ENCODE measurements at places on chromosomes 12 and 14.

- DNase-seq: no peak
These were observed 328.9 kb downstream of the TMTC2 start for GRCh38 chr12:83015390-83016217.

DNA sequence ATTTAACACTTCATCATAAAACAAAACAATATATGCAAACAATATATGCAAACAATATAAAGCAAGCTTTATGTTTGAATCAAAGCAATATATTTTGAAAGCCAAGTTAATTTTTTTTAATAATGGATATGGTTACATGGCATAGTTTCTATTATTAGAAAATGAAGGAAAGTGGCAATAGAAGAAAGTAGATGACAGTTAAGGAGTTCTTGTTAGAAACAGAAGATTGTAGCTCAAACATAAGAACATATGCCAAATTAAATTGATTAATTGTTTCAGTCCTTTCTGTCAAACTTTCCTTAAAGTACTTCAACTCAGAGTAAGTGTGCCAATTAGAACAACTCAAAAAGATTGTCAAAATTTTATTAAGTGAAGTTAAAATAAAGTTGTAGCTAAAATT is 1248.3 kb downstream of the SLC16A7 start:
- DNase-seq: no peak

- no peak for DNase-seq
These were observed 102.7 kb downstream of the TMEM30B start for GRCh38 chr14:61178226-61179060.

DNA sequence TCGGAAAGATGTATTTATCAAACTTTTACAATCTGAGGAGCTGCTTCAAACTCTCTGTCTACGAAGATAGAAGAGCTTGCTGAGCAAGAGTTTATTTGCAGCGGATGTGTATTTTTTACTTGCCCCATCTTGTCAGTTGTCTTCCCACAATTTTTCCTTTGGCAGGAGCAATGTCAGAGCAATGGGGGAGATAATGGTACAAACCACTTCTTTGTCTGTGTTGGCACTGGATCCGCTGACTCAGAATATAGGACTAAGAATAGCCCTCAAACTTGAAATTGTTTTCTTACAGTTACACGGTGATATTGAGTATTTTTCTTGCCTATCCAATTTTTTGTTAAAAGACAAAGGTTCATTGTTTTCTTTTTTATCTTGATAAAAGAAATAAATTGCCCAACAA is 27.6 kb downstream of the HELB start:
- no peak for DNase-seq

DNA sequence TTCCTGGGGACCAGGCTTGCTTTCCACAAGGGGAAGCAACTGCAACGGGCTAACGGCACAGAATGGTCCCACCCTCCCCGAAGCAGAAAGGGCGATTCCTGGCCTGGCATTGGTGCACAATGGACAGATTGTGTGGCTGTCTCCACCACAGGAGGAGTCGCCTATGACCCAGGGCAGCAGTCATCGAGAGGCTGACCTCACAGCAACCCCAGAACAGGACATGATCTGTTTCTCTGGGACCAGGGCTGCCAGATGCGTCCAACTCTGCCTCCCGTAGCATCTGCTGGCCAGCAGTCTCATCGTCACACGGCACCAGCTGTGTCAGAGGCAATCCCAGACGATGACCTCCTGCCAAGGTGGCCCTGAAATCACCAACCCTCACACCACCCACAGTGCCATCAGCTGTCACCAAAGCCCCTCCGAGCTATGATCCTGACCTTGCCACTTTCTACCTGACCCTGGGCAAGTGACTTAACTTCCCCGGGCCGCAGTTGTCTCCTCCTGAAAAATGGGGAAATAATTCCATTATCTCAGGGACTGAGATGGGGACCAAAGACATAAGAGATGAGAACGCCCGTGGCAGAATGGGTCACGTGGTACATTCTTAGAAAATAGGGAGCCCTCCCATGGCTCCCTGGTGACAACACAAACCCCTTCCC is 86.7 kb downstream of the CHGA start:
- DNase-seq: no peak

DNA sequence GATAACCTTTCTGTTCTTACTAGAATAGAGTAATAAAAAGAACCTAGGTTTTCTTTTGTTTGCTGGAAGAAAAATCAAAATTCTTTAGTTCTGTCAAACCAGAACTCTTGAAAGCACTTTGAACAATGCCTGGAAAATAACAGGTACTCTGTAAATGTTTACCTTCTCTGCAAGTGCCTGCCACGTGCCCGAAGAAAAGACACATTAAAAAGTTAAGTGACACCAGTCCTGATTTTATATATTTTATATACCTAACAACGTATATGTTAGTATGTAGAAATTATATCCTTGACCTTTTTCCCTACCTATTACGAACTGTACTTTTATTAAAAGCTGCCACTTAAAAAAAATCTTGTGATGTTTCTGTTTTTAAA is 976 bp downstream of the THAP2 start:
- DNase-seq: no peak

GRCh38 chr14:103889313-103890051 is 38.8 kb upstream of the TDRD9 start:
- DNase-seq: no peak

GRCh38 chr12:120259418-120260202 is 5.9 kb downstream of the PXN start:
- no peak for DNase-seq

DNA sequence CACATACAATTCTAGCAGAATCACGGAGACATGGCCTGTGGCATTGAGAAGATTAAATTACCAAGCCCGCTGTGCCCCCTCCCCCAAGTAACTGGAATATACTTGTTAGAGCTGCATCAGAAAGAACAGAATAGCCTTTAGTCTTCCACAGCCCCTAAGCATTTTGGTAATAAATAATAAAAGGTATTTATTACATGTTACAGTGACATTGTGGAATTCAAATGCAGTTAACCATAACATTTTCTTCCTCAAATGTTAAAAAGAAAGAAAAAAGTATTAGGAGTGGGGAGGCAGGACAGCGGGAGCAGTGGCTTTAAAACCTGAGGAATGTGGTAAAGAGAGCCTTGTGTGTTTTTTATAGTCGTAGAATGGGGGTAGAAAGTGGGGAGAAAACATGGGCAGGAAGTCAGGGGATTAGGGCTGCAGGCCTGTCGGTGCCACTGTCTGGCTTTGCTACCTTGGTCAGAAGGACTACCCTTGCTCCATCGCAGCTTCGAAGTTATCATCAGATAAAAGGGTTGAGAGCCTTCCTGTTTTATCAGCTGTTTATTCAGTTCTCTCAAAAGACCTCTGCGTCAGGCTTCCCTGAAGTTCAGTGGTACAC is 255.9 kb downstream of the MSRB3 start:
- no peak for DNase-seq

DNA sequence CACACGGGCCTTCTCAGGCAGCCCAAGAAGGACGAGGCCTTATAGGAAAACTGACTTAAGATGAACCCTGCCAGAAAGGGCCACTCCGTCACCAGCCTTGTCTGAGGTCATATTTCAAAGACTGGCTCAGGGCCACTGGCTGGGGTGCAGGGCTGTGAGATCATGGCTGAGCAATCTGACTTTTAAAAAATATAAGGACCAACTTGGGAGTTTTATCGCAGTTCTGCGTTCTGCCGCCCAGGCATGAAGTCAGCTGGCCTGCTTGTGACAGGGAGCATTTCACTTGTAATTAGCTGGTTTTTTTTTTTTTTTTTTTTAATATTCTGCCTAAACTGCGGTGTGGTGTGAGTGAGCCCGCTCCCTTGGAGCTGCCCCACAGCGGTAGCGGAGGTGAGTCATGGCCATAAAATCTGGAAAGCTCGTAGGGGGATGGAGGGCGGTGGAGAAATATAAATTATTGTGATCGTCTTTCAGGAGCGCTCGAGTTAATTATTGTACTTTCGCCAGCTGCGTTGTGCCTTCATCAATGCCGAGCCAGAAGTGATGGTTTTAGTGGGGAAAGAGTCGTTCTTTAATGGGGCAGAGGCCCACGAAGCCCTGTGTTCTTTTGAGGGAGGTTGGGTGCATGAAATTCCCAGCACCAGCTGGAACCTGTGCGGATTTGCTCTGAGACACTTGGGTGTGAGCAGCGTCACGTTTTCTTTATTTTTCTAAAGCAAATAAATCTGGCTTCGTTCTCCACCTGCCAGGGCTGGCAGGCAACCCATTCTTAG is 231.9 kb downstream of the C12orf75 start:
- no peak for DNase-seq
